ENCODE measurements at places on chromosomes 1 and 21. TPM values are rescaled to one million over a fixed set of nuclear protein-coding genes. Genes with fewer than 3 reads are reported as not detected.

Gene C1orf116
- 20.8 TPM for polyA plus RNA-seq

Gene C1orf115
- polyA plus RNA-seq, result 7.4 TPM

Gene AMY1B
- polyA plus RNA-seq, result 0.29 TPM

Gene KRTAP7-1
- not detected for polyA plus RNA-seq

- DNase-seq, result no peak
Measured at GRCh38 chr1:234324821-234325220, 48.4 kb upstream of the COA6 start.

DNA sequence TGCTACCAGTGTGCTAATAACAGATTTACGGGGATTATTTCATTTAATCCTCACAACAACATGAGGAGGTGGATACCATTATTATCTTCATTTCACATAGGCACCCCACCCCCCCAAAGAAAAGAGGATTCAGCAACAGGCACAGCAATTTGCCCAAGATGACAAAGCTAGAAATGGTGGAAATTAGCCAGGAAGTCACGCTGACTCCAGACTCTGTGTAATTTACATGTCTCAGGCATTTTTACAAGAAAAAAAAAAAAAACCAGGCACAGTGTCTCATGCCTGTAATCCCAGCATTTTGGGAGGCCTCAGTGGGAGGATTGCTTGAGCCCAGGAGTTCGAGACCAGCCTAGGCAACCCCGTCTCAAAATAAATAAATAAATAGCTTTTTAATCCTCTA is 37.5 kb upstream of the PRDM2 start:
- no peak for DNase-seq

- DNase-seq, result no peak
Measured at GRCh38 chr1:91725989-91726721, 159.8 kb downstream of the TGFBR3 start.

- no peak for DNase-seq
Measured at GRCh38 chr21:18370301-18370700, 33.3 kb downstream of the TMPRSS15 start.

DNA sequence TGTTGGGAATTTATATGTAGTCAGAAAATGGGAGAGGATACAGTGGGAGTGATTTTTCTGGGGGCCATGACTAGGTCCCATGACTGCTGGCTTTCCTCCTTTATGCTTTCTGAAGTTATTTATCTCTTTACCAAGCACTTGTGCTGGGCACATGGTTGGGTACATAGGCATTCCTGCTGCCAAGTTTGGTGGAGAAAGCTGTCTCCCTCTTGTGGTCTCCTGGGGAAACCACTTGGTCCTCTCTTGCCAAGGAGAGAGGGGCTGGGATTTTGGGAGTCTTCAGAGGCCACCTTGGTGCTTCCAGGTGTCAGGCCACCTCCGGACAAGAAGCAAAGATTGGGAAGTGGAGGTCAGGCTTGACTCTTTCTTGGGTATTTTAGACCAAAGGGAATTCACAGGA is 120.2 kb upstream of the KCNE2 start:
- DNase-seq, result no peak

DNA sequence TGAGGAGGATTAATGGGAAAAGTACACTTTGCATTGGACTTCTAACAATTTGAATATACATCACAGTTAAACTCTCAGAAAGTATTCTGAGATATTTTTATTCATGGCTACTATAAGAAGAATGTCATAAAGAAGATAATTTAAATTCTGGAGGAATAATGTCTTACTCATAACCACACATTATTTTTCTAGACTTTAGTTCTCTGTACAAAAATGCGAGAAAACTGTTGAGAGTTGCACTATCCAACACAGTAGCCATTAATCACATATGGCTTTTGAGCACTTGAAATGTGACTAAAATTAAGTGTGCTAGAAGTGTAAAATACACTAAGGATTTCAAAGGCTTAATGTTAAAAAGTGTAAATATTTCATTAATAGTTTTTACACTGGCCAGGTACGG is 53.8 kb downstream of the CRB1 start:
- DNase-seq, result no peak

- DNase-seq, result no peak
Measured at GRCh38 chr1:75589637-75590036, 21.3 kb downstream of the SLC44A5 start.

GRCh38 chr1:111769517-111770146 is 13.9 kb downstream of the DDX20 start:
- no peak for DNase-seq

Data from left renal pelvis (tissue), 4 donors.